Stimulated activated CD4-positive, alpha-beta T cell treated with anti-CD3 and anti-CD28 coated beads, Interleukin-2, amount 100 ng/mL, for 24 hours (primary cell): ENCODE measurements at places on chromosomes 11 and 22.

- DNase-seq = no peak
These were observed 139.2 kb downstream of the LRRC4C start for GRCh38 chr11:41320238-41320637.

DNA sequence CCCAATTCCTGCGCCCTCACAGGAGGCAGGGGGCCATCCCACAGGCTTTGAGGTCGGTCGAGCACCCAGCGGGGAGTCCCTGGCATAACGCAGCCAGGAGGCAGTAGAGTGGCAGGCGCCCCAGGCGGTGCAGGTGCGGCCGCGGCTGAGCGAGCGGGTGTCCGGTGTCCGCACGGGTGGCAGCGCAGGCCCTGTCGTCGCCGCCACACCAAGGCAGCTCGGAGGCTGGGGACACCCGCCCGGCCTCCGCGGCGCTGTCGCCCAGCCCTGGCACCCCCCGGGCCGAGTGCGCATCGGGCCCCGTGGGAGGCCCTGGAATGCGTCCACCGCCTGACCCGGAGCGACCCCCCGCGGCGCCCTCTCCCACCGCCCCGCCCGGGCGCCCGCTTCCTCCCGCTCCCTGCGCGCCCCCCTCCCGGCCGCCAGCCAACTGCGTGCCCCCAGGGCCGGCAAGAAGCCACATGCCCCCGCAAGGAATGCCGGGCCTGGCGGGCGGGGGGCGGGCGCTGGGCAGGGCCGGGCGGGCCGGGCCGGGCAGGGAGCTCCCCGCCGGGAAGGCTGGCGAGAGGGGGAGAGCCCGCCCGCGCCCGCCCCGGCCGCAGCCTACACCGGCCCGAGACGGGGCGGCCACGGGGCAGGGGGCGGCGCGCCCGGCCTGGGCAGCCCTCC, 33.9 kb downstream of the PRDM11 start:
- peak; percentile 28 for DNase-seq

DNA sequence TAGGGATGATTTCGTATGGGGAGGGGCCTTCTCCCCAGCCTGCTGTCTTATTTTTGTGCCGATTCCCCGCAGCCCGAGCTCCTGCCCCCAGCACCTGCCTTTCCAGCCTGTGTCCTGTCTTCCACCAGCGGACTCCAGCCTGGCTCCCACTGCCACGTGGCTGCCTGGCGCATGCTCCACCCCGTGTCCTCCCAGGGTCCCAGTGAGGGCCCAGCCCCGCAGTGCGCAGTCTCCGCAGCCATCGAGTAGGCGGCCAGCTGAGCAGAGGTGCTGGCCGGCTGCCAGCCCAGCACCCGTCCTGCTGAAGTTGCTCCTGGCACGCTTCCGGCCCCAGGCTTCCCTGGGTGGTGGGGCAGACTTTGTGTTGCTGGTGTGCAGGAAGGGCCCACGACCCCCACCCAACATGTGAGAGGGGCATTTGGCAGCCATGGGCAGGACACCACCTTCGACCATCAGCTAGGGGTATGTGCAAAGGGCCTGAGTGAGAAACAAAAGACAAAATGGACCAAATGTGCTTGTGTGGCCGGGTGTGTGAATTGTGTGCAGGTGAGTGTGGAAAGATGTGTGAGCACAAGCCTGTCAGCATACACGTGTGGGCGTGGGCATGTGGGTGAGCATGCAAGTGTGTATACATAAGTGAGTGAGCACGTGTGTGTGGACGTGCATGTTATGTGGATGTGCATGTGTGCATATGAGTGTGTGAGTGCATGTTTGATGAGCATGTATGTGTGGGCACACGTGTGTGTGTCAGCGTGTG, 55.9 kb downstream of the RTN4R start:
- DNase-seq = no peak

GRCh38 chr11:33197915-33198727, 36.8 kb upstream of the CSTF3 start:
- DNase-seq = no peak

DNA sequence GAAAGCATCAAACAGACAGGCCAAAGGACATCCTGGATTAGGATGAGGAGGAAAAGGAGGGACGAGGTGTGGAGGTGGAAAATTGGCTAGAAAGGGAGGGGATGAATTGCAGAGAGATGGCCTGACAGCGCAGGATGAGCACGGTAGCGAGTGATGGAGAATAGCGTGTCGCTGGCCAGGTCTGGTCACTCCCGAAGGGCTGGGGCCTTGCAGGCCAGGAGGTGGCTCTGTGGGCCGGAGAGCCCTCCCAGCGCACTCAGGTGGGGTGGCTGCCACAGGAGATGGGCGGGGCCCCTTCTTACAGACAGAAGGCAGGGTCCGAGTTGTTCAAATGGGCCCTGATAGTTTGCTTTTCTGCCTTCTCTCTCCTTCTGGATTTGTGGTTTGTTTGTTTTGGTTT, 37.1 kb upstream of the THY1 start:
- DNase-seq = no peak

DNA sequence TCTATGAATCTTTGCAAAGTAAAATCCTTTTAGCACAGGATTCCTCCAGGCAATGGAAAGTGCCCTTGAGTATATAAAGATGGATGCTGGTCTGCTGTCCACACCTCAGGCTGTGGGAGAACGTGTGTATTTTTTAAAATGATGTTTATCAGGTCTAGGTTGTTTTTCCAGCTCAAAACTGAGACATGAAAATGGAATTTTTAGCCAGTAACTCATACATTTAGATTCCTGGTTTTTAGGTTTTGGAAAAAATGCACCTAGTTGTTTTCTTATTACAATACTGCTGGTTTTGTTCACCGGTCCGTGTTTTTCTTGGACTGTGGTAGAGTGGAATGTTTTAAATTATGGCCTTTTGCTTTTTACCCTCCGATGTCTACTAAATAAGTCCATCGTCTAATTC, 554.7 kb downstream of the SOX6 start:
- DNase-seq = no peak

GRCh38 chr11:113286009-113286408, 28.4 kb upstream of the TTC12 start:
- DNase-seq = no peak

- peak; percentile 94 for DNase-seq
These were observed at the start of the genes DCDC1 and DNAJC24 for GRCh38 chr11:31369348-31370329. Gene DCDC1, minus strand, starts transcription at chr11:31369739. Its CDS starts 41,459 bp downstream, at chr11:31328280. Gene DNAJC24, plus strand, starts transcription at chr11:31369860. Its CDS starts 889 bp downstream, at chr11:31370749.

GRCh38 chr11:1889224-1889930, 2.3 kb downstream of the PRR33 start:
- peak; percentile 61 for DNase-seq

DNA sequence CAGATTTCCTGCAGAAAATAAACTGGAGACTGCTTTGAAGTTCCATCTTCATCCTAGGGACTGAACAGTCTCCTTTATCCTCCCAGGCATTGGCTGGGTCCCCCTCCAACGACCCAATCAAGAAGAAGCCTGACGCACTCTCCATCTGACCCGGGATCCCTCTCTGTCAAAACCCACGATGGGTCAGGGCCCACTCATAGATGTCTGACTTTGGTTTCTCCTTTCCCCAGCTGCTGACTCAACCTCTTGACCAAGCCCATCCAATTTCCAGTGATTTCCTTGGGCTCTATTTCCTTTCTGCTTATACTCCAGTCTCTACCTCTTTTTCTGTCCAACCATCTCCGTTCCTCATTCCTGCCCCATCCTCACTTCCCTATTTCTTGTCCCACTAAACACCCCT, 189.7 kb downstream of the MIAT start:
- DNase-seq = no peak

DNA sequence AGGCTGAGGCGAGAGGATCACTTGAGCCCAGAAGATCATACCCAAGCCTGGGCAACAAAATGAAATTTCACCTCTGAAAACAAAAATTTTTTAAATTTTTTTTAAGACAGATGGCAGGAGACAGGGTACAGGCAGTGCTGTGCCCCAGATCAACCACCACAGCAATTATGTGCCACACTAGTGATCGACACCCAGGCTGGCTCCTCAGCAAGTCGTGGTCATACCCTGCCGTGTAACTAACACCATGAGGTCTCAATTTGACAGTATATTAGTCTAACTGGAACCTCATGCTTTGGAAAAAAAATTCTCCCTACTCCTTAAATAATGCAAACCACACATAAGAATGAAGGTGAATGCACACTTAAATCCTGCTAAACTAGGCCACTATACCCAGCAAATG, 8.3 kb downstream of the SF3A1 start:
- no peak for DNase-seq

DNA sequence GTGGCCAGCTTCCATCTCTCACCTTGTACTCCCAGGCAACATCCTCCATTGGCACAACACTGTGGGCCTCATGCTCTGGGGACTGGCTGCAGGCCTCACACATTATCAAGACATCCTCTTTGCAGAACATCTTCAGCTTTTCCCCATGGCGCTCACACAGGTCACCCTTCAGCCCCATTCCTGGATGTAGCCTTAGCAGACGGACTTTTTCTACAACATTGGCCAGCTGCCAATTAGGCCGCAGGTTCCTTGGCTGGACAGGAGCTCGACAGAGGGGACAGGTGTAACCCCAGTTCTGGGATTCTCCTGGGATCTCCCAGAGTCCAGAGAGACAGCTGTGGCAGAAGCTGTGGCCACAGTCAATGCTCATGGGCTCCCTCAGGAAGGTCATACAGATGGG, 3.0 kb downstream of the TRIM68 start:
- DNase-seq = no peak

- no peak for DNase-seq
These were observed 71.3 kb downstream of the PPP2R1B start for GRCh38 chr11:111694851-111695250.

DNA sequence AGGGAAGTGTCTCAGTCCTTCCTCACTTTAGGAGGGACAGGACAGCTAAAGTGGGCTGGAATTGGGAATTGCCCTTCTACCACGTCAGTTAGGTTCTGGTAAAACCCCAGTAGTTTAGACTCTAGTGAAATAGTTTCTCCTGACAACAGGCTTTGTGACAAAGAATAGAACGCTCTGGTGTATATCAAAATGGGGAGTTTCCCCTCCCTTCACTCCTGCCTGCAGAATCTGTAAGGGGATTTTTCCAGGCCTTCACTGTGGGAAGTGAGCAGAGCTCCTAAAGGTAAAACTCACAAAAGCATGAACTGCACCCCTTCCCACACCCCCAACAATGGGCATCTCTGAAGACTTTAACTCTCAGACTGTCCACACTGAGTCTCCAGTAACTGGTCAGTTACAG, 460.9 kb upstream of the LRRC4C start:
- DNase-seq = no peak

DNA sequence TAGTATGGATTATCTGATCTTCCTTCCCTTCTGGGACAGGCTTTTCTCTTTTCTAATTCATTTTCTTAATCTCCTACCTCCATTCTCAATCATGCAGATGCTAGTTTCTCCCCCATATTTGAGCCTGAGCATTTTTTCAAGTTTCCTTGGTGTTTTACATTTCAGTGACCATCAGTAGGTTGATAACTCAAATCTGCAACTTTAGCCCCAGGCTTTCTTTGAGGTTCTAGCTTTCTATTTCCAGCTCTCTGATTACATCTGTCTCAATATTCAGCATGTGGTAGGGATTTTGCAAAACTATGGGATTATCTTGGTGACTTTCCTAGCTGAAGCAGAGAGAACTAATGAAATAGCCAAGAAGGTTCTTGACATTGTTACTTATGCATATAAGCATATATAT, 67.8 kb downstream of the ARHGEF12 start:
- DNase-seq = no peak

- DNase-seq = no peak
These were observed 330 bp downstream of the ACP2 start for GRCh38 chr11:47248304-47248663.

DNA sequence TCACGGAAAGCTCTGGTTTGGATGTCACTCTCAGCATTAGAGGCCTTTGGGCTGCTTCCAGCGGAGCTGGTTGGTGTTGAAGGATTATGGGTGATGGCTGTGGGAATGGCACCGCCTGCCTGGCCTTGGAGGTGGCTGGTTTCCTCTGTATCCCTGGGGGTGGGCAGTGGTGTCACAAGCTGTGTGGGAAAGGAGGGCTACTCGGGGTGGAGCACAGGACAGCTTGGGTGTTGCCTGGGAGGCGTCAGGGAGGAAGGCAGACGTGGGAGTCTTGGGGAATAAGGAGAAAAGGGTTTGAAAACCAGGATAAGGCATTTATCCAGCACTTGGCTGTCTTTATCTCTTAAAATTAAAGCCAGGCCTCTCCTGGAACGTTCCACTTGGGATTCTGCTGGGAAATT, 71.8 kb downstream of the ADAMTS15 start:
- no peak for DNase-seq

DNA sequence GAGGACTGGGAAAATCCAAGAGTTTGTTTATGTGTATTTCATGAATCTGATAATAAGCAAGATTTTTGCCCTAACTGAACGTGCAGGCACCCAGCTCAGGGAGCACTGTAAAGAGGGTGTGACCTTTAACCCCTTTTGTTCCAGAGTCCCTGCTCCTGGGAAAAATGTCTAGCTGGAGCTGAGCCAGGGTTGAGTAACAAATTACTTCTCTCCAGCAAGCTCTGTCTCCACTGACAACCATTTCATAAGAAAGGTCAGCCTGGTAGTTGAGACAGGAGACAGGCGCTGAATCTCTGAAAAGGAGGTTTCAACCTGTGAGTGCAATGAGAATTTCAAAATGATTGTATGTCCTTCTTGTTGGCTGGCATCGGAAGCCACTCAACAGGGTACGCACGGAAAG, 156.4 kb upstream of the NARS2 start:
- no peak for DNase-seq

- no peak for DNase-seq
These were observed 373.7 kb downstream of the METTL15 start for GRCh38 chr11:28481616-28482480.

- no peak for DNase-seq
These were observed 109.5 kb upstream of the DDI1 start for GRCh38 chr11:103926990-103927389.
